RKO (cell line): ENCODE measurements at places on chromosomes 16 and 17.

- DNase-seq = no peak
Observed at GRCh38 chr16:19213885-19214284, 45.8 kb downstream of the SYT17 start.

GRCh38 chr16:11986521-11987057 lies 10.1 kb downstream of the SNX29 start:
- no peak for DNase-seq

- DNase-seq = no peak
Observed at GRCh38 chr17:81676906-81677305, 6.7 kb downstream of the ARL16 start.

GRCh38 chr17:80354336-80354735 lies 60.6 kb upstream of the ENDOV start:
- DNase-seq = no peak

DNA sequence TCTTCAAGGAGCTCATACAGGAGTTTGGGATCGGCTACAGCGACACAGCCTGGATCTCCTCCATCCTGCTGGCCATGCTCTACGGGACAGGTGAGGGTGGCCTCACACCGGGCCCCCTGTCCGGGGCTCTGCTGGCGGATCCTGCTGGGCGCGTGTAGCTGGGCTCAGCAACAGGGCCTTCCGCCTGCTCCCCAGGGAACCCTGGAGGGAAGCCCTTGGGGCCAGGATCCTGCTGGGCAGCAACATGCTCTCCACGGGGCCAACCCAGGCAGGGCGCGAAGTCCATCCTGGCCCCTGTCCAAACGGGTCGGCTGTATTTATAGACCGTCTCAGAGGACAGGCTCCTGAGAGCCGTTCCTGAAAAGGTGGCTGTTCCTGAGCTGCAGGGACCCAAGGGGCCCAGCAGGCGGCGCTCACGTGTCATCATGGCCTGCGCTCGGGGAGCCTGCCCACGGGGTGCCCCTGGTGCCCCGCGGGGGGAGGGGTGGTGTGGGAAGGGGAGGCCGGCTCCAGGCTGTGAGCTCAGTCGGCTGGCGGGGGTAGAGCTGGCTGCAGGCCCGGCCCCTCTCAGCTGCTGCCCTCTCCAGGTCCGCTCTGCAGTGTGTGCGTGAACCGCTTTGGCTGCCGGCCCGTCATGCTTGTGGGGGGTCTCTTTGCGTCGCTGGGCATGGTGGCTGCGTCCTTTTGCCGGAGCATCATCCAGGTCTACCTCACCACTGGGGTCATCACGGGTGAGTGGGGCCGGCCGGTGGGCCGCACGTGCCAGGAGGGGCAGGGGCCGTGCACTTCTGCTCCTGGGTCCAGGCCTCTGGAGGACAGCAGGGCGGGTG lies 7.5 kb downstream of the SLC16A3 start:
- DNase-seq = peak; percentile 56

- no peak for DNase-seq
Observed at GRCh38 chr17:42760652-42761581, at the start of gene RAMP2. Gene RAMP2, plus strand, starts transcription at chr17:42761227. Its CDS starts 35 bp downstream, at chr17:42761262.

DNA sequence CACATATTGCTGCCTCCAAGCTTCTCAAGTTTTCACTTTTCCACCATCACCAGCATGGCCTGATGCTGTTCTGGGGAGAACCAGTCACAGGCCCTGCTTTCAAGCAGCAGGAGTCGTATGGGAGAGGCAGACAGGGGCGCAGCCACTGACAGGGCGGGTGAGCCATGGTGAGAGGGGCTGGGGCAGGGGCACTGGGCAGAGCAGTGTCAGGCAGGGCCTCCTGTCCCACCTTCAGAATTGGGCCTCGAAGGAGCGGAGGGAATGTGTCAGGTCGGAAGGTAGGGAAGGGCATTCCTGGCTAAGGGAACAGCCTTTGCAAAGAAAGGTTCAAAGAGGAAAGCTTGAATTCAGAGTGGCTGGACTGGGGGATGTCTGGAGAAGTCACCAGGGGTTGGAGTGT lies 4.9 kb upstream of the MAP2K3 start:
- DNase-seq = no peak

DNA sequence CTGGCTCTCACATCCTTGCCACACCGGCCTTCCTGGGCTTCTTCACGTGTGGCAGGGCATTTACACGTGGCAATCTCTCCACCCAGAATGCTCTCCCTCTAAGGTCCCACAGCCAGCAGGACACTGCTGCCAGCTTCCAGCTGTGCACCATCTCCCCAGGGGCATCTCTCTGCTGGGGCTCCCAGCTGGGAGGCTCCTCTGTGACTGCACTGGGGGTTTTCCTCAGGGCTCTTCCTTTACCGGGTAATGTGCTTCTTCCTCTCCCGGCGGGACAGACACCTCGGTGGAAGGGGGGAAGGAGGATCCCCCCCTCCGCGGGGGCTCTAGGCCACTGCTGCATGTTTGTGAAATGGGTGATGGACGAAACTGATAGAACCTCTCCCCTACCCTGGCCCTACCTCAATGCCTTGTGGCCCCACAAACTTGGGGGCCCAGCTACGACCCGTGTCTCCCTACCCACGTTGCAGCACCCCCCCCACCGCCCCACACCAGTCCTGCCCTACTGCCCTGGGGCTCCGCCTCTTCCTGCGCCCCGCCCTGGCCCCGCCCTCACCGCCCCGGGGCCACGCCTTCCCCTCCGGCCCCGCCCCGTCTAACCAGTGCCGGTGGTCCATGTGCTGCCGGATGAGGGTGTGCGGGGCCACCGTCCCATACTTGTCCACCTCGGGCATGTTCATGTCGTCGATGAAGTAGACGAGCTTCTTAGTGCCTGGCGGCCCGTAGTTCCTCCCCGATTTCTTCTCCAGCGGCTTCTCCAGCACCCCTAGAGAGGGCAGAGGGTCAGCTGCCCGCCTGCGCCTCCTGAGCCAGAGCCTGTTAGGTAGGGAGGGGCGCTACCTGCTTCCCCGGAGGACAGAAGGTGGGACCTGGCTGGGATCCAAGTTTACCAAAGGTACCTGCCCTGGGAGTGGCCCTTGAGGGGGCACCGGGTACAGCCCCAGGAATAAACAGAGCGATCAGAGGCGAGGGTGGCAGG lies 92.6 kb downstream of the DNAH17 start:
- DNase-seq = peak; percentile 57

DNA sequence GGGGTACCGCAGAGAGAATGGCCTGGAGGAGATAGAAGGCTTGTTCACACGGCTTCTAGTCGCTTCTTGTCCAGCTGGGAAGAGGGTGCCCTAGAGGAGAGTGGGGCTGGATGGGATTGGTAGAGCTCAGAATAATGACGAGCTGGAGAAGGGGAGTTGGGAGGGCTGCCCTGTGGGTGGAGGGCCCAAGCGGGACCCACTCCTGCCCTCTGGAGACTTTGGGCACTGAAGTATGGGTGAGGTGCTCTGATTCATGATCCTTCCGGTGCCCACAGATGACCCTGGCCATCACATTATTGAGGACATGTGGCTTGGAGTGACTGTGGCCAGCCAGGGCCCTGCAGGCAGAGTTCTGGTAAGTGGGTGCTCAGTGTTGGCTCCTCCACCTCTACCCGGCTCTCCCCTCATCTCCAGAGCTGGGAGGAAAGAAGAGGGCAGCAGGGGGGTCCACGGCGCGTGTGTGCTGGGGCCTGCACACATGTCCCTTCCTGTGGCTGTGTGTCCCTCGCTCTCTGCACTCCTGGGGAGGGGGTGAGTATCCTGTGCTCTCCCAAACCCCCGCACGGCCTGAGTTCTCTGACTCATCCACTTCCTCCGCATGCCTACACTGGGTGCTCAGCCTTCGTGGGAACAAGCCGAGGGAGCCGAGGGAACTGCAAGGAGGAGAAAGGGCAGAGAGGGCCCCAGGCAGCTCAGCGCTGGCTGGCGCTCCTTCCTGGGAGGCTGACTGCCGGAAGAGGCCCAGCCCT lies 8.5 kb downstream of the ITGA3 start:
- peak; percentile 95 for DNase-seq

GRCh38 chr17:48597778-48598631 lies 4.4 kb upstream of the HOXB5 start:
- peak; percentile 78 for DNase-seq

DNA sequence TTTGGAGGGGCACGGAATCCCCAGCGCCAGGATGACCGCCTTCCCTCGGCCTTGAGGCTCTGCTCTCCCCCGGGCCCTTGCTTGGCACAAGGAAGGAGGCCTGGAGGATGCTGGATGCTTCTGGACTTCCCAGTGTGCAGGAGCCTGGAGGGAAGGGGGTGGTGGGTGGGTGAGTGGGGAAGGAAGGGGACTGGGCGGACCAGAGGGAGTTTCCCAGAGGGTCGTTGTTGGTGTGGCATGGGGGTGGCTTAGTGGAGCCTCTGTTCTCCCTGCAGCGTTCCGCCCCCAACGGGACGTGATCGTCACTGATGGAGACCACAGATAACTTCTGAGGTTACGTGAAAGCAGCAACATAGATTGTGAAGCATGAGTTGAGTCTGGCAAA lies 140.0 kb downstream of the IRF8 start:
- no peak for DNase-seq

DNA sequence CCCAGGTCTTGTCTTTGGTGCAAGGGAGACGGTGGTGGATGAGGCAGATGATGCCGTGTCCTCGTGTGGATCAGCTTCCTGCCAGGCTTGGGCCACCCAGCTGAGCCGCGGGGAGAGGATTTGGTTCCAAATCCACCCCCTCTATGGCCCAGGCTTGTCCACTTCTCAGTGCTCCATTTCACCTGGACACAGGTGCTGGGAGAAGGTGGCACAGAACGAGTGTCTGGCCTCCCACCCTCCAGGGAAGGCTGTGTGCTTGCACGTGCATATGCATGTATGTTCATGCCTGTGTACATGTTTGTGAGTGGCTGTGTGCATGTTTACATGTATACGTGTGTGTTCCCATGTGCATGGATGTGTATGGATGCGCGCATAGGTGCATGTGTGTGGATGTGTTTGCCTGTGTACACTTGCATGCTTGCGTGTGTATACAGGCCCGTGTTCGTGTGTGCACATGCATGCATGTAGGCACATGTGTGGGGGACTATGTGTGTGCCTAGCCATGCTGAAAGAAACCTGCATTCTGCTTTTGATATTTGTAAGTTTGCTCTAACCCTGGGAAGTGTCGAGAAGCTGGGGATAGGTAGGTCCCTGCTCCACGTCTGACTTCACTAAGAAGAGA lies 196.3 kb downstream of the IRF8 start:
- no peak for DNase-seq

DNA sequence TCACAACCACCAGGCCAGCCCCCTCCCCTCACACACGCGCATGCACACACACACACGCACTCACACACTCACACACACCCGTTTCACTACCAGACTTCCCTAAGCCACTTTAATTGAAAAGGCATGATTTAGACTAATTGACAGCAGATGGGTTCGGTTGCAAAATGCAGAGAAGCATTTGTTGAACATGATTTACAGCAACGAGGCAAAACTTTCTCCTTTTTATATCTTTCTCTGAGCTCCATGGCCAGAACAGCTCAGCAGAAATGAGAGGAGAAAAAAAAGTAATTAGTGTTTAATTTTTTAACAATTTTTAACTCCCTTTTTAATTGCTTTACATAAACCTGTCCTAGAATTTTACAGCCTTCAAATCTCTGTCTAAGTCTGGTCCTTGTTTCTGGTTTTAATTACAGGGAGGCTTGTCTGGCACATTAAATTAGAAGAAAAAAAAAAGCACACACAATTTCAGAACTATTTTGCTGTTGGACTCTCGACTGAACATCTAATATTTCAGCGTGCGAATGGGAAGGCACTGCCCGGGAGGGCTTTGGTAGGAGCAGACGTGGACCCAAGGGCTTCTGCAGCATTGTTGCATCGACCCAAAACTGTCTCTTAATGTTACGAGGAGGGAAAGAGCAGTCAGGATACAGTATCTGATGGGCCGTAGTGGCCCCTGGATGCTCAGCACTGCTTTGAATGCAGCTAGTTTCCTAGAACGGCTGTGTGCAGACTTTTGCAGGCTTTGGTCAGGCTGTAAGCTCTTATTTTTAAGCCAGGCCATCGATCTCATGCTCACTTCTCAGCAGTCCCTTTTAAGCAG lies 255.9 kb downstream of the SOX9 start:
- no peak for DNase-seq

DNA sequence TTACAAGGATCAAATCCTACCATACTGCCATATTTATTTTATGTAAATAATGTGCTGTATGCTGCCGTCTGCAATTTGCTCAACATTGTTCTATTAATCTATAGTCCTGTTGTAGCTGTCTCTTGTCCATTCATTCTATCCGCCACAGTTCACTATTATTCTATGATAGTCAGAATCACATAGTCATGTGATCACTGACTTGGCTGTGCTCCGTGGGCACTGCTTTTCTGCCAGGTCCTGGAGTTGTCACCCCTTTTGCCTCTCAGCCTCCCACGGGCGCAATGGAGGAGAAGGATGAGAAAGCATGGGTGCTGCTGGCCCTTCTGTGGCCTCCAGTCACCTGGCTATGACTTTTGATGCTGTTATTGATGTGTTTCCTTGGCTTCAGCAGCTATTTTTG lies 37.3 kb upstream of the ANKFY1 start:
- DNase-seq = no peak

- DNase-seq = no peak
Observed at GRCh38 chr16:13945744-13946485, 26.0 kb downstream of the ERCC4 start.

- DNase-seq = no peak
Observed at GRCh38 chr16:27461483-27462171, 59.7 kb downstream of the IL21R start.

GRCh38 chr16:10817963-10818941 lies at the start of gene TVP23A:
Gene TVP23A, minus strand, starts transcription at chr16:10818794. Its CDS starts 301 bp downstream, at chr16:10818493.
- DNase-seq = no peak

- DNase-seq = no peak
Observed at GRCh38 chr17:58640202-58640601, 51.6 kb downstream of the TEX14 start.

DNA sequence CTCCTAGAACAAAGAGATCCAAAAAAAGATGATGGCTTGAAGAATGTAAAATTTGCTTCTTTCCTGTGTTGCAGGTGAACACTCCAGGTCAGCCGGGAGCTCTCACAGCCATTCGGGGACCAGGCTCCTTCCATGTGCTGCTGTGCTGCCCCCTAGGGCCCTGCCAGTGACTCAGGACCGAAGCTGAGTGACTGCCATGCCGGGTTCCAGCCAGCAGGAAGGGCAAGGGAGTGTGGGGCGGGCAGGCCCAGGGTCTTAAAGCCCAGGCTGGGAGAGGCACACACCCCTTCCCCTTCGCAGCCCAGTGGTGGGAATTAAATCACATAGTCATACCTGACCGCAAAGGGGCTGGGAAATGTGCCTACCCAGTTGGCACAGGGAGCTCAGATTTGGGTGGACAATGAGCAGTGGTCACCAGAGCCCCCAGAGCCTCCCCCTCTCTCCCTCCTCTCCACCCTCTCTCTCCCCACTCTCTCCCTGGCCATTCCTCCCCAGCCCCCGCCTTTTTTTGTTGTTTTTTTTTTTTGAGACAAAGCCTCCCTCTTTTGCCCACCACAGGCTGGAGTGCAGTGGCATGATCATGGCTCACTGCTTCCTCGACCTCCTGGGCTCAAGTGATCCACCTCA lies 11.5 kb downstream of the EPOP start:
- DNase-seq = peak; percentile 66

GRCh38 chr16:5430598-5430997 lies 333.0 kb upstream of the EEF2KMT start:
- DNase-seq = no peak
